GM13977 (cell line): ENCODE measurements at places on chromosomes 3 and 15.

DNA sequence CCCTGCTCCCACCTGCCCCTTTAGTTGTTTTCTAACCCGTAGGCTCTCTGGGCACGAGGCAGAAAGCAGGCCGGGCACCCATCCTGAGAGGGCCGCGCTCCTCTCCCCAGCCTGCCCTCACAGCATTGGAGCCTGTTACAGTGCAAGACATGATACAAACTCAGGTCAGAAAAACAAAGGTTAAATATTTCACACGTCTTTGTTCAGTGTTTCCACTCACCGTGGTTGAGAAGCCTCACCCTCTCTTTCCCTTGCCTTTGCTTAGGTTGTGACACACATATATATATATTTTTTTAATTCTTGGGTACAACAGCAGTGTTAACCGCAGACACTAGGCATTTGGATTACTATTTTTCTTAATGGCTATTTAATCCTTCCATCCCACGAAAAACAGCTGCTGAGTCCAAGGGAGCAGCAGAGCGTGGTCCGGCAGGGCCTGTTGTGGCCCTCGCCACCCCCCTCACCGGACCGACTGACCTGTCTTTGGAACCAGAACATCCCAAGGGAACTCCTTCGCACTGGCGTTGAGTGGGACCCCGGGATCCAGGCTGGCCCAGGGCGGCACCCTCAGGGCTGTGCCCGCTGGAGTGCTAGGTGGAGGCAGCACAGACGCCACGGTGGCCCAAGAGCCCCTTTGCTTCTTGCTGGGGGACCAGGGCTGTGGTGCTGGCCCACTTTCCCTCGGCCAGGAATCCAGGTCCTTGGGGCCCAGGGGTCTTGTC, 48.5 kb downstream of the PGPEP1L start:
- no peak for DNase-seq

DNA sequence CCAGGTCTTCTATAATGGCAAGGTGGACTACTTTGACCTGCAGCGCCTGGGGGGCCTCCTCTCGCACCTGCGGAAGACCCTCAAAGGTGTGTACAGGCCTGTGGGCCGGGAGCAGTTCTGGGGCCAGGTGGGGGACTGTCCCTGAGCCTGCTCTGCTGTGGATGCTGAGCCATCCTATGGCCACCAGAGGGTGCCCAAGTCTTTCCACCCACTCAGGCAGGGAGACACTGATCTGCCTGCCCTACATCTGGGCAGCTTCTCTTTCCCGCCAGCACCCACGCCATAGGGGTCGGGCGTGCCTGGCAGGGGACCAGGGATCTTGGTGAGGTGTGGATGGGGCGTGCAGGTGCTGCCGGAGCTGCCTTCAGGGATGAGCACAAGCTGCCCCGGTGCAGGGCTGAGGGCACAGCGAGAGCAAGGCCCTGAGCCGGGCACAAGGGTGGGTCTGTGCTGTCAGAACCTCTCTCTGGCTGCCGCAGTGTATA, 14.1 kb downstream of the RNF123 start:
- DNase-seq = peak; percentile 92

DNA sequence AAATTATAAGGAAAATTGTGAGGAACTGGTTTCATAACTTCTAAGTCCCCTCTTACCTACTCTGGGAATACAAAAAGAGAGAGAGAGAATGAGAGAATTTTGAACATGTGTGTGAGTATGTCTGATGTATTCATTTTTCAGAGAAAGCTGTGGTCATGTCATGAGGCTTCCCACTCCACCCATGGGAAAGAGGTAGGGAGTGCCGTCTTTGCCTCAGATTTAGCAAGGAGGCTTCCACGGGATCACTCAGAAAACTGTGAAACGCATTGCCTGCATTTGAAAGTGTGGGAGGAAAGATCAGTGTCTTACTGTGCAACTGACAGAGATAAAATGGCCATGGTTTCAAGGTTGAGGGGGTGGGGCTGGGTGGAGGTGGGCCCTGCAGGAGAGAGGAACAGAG, 331.5 kb upstream of the CTNNB1 start:
- no peak for DNase-seq

DNA sequence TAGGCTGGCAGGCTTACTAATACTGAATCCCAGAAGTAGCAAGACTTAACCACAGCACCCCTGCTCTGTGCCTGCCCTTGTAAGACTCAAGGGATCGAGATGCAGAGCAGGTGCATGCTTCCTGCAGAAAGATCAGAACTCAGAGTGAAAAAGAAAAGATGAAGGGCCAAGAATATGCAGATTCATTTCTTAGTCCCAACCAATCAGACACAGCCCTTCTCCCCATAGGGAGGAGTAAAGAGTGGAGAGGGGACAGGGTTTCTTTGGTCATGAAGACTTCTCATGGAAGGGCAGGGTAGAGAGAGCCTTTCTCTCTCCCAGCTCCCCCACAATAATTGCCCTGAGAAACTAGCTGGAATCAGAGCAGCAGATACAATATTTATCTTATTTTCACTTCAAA, 105.6 kb upstream of the MB21D2 start:
- no peak for DNase-seq

DNA sequence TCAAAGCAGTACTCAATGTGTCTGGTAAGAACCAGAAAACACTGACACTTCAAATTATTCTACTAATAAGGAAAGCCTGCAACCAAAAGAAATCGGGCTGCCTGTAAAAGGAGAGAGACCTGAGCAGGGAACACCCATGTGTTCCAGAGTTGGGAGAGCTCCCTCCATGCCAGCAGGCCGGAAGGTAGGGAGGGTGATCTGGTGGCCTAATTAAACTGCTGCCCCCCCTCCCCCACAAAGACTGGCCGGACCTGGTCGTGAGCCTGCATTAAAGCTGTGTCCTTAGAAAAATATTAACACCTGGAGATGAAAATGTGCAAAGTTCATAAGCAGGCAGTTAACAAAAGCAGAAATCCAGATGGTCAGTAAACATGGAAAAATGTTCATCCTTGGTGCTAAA, 170.6 kb upstream of the BHLHE40 start:
- no peak for DNase-seq

GRCh38 chr3:130527426-130527825, 10.4 kb downstream of the COL6A6 start:
- no peak for DNase-seq
